Adrenal gland (tissue), 19 donors: ENCODE measurements at places on chromosomes 7 and 10. TPM values are rescaled to one million over a fixed set of nuclear protein-coding genes. Genes with fewer than 3 reads are reported as not detected.

GRCh38 chr10:84844461-84844860 lies 516.1 kb downstream of the CCSER2 start:
- no peaks in the 10 kb centered on the region for H3K4me1 ChIP-seq
- no peak overlapping the region for H3K27ac ChIP-seq
- no peak for DNase-seq
- H3K4me3 ChIP-seq, result no peak overlapping the region

NPC1L1 gene
- polyA plus RNA-seq, result 0.48 TPM

- H3K27ac ChIP-seq, result no peak overlapping the region
- H3K4me1 ChIP-seq, result no peaks in the 10 kb centered on the region
- no peak overlapping the region for H3K4me3 ChIP-seq
- no peaks in the 10 kb centered on the region for H3K36me3 ChIP-seq
- H3K27me3 ChIP-seq, result no peaks in the 10 kb centered on the region
Measured at GRCh38 chr10:115657161-115657860, 564.1 kb downstream of the ATRNL1 start.

DNA sequence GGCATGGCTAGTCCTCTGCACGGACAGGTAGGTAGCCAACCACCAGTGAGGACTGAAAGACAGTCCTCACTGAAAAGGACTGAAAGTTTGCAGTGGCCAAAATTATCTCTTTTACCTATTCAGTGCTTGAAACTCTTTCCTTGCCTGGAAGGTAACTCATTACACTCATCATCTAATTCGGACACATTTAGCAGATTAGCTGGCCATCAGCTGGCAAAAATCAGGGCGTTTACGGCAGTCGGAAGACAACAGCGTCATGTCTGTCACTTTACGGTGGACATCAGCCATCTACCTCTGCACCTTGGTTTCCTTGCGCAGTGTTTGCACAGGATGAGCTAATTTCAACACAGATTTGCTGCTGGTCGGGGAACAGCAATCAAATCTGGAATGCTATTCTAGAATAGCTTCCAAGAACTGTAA lies 740 bp downstream of the ANXA7 start:
- H3K27ac ChIP-seq, result peak overlapping the region; percentile 99
- H3K27me3 ChIP-seq, result no peaks in the 10 kb centered on the region
- H3K36me3 ChIP-seq, result no peaks in the 10 kb centered on the region
- peak overlapping the region; percentile 75 for H3K4me3 ChIP-seq
- H3K4me1 ChIP-seq, result peaks cover 16% of the 10 kb centered on the region

- H3K27ac ChIP-seq, result no peak overlapping the region
- no peak for DNase-seq
- no peak overlapping the region for H3K4me3 ChIP-seq
- no peaks in the 10 kb centered on the region for H3K27me3 ChIP-seq
- H3K4me1 ChIP-seq, result no peaks in the 10 kb centered on the region
Measured at GRCh38 chr7:16028636-16029035, 342.2 kb upstream of the MEOX2 start.

ZSCAN25 gene
- polyA plus RNA-seq, result 7.9 TPM

GRCh38 chr7:132392713-132393112 lies 183.6 kb downstream of the PLXNA4 start:
- H3K36me3 ChIP-seq, result no peaks in the 10 kb centered on the region
- no peaks in the 10 kb centered on the region for H3K27me3 ChIP-seq
- no peak for DNase-seq
- H3K4me1 ChIP-seq, result no peaks in the 10 kb centered on the region

GRCh38 chr10:9228771-9229170 lies 1174.3 kb downstream of the GATA3 start:
- DNase-seq, result no peak
- peaks cover 6% of the 10 kb centered on the region for H3K27me3 ChIP-seq
- H3K27ac ChIP-seq, result no peak overlapping the region
- no peak overlapping the region for H3K4me3 ChIP-seq
- no peaks in the 10 kb centered on the region for H3K36me3 ChIP-seq

- no peaks in the 10 kb centered on the region for H3K27me3 ChIP-seq
- no peaks in the 10 kb centered on the region for H3K36me3 ChIP-seq
- H3K4me3 ChIP-seq, result no peak overlapping the region
- peaks cover 7% of the 10 kb centered on the region for H3K4me1 ChIP-seq
Measured at GRCh38 chr7:7018290-7018689, 164.1 kb upstream of the C1GALT1 start.

GRCh38 chr10:17007418-17007770 lies 122.2 kb downstream of the CUBN start:
- H3K36me3 ChIP-seq, result no peaks in the 10 kb centered on the region
- no peak for DNase-seq
- no peaks in the 10 kb centered on the region for H3K27me3 ChIP-seq
- no peak overlapping the region for H3K4me3 ChIP-seq

DNA sequence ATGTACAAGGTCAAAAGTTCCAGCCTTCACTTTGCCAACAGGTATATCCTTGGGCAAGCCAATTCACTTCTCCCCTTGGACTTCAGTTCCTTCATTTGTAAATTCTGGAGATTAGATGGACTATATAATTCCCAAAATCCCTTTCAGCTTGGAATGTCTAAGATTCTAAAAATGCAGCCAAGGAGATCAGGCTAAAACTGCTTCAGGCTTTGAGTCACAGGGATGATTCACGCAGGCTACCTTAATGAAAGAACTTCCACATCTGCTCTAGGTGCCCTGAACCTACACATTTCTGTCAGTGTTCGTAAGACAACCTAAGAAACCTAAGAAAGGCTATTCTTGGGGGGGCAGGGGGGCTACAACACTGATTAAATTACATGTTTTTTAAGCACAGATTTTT lies 7.1 kb downstream of the CPVL start:
- no peak overlapping the region for H3K4me3 ChIP-seq
- H3K27me3 ChIP-seq, result no peaks in the 10 kb centered on the region
- H3K36me3 ChIP-seq, result no peaks in the 10 kb centered on the region
- no peaks in the 10 kb centered on the region for H3K4me1 ChIP-seq
- H3K27ac ChIP-seq, result no peak overlapping the region
- DNase-seq, result no peak

DNA sequence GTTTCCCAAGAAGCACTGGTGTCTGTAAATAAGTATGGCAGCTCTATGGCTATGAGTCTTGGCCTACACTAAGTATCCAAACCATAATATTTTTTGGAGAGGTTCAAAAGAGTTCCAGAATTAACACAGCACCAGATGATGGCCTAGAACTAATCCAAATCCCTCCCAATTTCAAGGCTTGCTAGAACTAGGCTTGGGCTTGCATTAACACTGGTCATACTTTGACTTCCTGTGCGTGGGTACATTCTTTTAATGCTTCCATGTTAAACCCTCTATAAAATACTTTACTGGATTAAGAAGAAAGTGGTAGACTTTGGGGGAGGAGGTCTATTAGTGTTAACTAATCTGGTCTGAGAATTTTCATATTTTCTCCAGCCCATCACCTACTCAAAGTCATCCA lies 3.1 kb downstream of the AASS start:
- no peaks in the 10 kb centered on the region for H3K36me3 ChIP-seq
- H3K4me3 ChIP-seq, result no peak overlapping the region
- H3K27me3 ChIP-seq, result no peaks in the 10 kb centered on the region

ZNF239 gene
- polyA plus RNA-seq, result 6.8 TPM

- H3K4me1 ChIP-seq, result no peaks in the 10 kb centered on the region
- H3K27me3 ChIP-seq, result peaks cover 4% of the 10 kb centered on the region
Measured at GRCh38 chr7:135828604-135829003, 80.0 kb upstream of the FAM180A start.

GRCh38 chr10:14102056-14102455 lies 228.7 kb downstream of the FRMD4A start:
- no peak overlapping the region for H3K4me3 ChIP-seq
- H3K36me3 ChIP-seq, result no peaks in the 10 kb centered on the region
- H3K27me3 ChIP-seq, result no peaks in the 10 kb centered on the region

GRCh38 chr7:80630608-80631405 lies 7.6 kb upstream of the CD36 start:
- no peaks in the 10 kb centered on the region for H3K27me3 ChIP-seq
- H3K4me1 ChIP-seq, result peaks cover 18% of the 10 kb centered on the region
- no peak for DNase-seq
- H3K36me3 ChIP-seq, result no peaks in the 10 kb centered on the region
- no peak overlapping the region for H3K4me3 ChIP-seq
- H3K27ac ChIP-seq, result peak overlapping the region; percentile 6

DNA sequence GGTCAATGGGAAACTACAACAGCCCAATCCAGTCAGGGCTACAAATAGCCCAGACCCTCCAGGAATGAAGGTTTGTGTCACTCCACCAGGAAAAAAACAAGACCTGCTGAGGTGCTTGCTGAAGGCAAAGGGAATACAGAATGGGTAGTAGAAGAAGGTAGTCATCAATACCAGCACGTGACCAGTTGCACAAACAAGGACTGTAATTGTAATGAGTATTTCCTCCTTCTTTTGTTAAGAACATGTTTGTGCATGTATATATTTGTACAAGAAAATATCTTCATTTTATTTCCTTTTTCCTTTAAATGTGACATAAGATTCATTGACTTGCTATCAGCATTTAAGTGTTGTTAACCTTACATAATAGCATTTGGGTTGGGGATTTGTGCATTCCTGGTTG lies 229.3 kb downstream of the IMMP2L start:
- no peak overlapping the region for H3K4me3 ChIP-seq
- no peaks in the 10 kb centered on the region for H3K36me3 ChIP-seq
- no peaks in the 10 kb centered on the region for H3K4me1 ChIP-seq
- H3K27me3 ChIP-seq, result no peaks in the 10 kb centered on the region
- no peak for DNase-seq

SLC26A5 gene
- polyA plus RNA-seq, result 0.20 TPM

DNA sequence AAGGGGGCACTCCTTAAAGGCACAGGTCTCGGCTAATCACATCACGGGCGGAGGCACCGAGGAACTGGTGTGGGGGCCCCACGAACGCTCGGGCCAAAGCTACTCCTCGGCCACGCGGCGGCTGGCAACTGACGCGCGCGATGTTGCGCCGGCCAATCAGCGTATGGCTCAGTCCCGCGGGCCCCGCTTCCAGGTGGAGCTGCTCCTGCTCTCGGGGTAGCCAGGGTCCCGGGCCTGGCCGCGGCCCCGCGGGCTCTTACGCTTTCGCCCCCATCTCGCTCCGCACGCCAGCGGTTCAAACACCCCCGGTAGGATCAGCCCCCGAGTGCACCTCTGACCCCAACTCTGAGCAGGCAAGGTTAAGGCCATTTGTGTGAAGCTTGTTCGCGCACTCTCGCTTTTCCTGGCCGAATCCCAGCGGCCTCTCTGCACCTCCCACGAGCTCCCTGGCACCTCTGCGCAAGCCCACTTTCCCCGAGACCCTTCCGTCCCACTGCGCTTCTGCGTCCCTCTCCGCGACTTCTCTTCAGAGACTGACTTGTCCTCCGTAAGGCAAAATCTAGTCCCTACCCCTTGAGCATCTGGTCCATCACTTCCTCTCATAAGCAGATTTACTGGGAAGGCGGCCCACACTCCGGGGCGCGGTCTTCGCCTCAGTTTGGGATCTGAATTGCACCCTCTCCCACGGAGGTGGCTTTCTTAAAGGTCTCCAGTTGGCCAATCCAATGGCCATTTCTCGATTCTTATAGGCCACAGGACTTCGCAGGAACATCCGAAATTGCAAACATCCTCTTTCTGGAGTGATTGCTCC lies 200.9 kb upstream of the TBX20 start:
- H3K27me3 ChIP-seq, result peaks cover 15% of the 10 kb centered on the region
- no peaks in the 10 kb centered on the region for H3K36me3 ChIP-seq
- DNase-seq, result no peak
- no peak overlapping the region for H3K4me3 ChIP-seq

- no peaks in the 10 kb centered on the region for H3K36me3 ChIP-seq
- DNase-seq, result no peak
- no peaks in the 10 kb centered on the region for H3K27me3 ChIP-seq
Measured at GRCh38 chr10:123678376-123678775, 12.2 kb downstream of the GPR26 start.

SLC26A4 gene
- polyA plus RNA-seq, result 0.16 TPM

DNA sequence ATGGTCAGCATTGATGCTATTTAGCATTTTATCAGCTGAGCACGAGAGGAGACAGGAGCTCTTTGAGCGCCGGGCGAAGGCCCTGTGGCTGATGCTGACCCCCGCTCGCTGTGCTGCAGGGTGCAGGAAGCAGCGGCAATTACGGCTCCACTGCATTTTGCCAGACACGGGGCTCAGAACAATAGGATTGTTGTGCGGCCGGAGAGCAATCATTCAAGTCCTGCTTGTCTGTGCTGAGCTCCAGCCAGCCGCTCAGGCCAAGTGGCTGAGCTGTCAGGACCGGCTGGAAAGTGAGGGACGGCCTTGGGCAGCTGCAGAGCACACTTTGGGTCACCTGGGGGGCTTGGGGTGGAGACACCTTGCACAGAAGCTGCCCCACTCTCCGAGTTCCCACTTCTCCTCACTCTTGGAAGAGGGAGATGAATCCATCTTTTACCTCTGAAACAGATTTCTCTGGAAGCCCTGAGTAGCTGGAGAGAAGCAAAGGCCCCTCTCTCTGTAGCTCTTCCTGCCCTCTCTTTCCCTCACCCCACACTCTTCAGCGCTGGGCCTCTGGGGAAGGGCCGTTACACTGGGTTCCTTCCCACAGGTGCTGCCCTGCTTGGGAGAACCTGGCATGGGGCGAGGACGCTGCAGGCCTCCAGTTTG lies 17.3 kb upstream of the ADARB2 start:
- H3K27me3 ChIP-seq, result peaks cover 8% of the 10 kb centered on the region
- no peak overlapping the region for H3K4me3 ChIP-seq
- no peaks in the 10 kb centered on the region for H3K4me1 ChIP-seq
- DNase-seq, result no peak

GRCh38 chr7:129197771-129198170 lies 9.3 kb downstream of the SMO start:
- H3K27me3 ChIP-seq, result no peaks in the 10 kb centered on the region
- no peak for DNase-seq
- H3K4me1 ChIP-seq, result no peaks in the 10 kb centered on the region
- no peak overlapping the region for H3K27ac ChIP-seq

DNA sequence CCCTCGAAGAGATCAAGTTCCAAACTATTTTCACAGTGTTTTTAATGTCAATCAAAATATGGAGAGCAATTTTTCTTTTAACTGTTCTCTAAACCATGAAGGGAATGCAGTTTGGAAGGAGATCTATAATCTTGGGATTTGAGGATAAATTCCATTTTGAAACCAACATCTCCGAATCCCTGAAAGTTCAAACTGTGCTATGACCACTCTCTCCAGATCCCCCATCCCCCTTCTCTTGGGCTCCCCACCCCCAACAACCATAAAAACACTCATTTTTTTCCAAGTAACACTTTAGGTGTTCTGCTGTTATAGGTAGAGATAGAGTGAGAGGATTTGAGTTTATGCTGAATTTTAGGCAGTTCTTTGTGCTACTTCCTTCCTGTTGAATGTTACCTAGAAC lies 1.7 kb downstream of the CALD1 start:
- DNase-seq, result no peak
- H3K36me3 ChIP-seq, result no peaks in the 10 kb centered on the region
- peak overlapping the region; percentile 84 for H3K27ac ChIP-seq
- no peaks in the 10 kb centered on the region for H3K27me3 ChIP-seq

DNA sequence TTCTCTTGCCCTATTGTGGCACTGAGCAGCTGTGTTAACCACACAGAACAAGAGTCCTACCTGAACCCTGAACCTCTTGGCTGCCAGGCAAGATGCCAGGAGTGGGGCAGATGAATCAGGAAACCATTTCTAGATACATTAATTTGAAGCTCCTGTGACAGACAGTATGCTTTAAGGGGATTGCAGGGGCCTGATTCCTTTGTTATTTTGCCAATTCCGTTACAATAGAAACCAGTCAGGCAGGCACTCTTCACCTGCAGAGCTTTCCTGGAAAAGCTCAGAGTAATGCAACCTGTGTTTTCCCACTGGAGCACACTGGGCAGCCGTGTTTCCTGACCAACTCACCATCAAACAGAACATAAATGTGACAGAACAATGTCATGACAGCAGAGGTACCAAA lies 233.1 kb downstream of the BMPER start:
- no peaks in the 10 kb centered on the region for H3K4me1 ChIP-seq
- no peaks in the 10 kb centered on the region for H3K36me3 ChIP-seq
- DNase-seq, result no peak
- no peak overlapping the region for H3K4me3 ChIP-seq
- H3K27me3 ChIP-seq, result no peaks in the 10 kb centered on the region
